ENCODE measurements at places on chromosomes 2 and 18. TPM values are rescaled to one million over a fixed set of nuclear protein-coding genes. Genes with fewer than 3 reads are reported as not detected.

DNA sequence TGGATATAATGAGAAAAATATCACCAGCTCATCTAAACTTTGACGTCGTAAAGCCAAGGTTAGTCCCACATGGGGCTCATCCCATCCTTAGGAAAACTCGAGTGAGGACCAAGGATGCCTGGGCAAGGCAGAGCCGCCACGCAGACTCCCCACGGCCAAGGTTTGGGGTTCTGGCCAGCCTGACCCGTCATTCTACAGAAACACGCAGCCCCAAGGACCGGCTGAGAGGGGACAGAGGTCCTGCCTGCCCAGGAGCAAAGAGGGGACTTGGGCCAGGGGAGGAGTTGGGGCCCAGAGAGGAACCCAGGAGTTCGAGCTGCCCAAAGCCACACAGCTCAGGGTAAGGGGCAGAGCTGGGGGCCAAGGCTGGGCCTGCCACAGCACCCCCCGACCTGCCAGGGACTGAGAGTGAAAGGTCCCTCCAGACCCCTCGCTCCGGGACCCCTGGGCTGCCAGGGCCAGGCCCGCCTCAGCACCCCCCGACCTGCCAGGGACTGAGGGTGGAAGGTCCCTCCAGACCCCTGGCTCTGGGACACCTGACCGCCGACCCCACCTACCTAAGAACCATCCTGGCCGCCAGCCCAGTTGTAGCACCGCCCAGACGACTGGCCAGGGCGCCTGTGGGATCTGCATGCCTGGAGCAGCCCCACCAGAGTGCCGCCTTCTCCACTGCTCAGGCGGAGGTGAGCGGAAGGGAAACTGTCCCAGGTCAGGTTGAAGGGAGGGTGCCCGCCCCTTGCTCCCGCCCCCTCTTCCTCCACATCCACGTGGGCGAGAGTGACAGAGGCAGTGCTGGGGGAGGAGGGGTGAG, at the start of gene PDCD1:
Gene PDCD1, minus strand, starts transcription at position 689 of the 811 bp plus-strand sequence. Its CDS starts 56 bp downstream, at position 633.
- DNase-seq, result no peak

GRCh38 chr18:55696811-55697210, 108.8 kb upstream of the TCF4 start:
- no peak for DNase-seq

- no peak for DNase-seq
Observed at GRCh38 chr2:28036307-28036706, 145.8 kb downstream of the BABAM2 start.

GRCh38 chr2:70468878-70469277, 84.7 kb downstream of the TGFA start:
- DNase-seq, result no peak

GRCh38 chr2:54148391-54148790, 33.0 kb downstream of the ACYP2 start:
- DNase-seq, result no peak

Gene GAL3ST2
- not detected for polyA plus RNA-seq

GRCh38 chr2:8633735-8634313, 48.0 kb upstream of the ID2 start:
- peak; percentile 78 for DNase-seq

DNA sequence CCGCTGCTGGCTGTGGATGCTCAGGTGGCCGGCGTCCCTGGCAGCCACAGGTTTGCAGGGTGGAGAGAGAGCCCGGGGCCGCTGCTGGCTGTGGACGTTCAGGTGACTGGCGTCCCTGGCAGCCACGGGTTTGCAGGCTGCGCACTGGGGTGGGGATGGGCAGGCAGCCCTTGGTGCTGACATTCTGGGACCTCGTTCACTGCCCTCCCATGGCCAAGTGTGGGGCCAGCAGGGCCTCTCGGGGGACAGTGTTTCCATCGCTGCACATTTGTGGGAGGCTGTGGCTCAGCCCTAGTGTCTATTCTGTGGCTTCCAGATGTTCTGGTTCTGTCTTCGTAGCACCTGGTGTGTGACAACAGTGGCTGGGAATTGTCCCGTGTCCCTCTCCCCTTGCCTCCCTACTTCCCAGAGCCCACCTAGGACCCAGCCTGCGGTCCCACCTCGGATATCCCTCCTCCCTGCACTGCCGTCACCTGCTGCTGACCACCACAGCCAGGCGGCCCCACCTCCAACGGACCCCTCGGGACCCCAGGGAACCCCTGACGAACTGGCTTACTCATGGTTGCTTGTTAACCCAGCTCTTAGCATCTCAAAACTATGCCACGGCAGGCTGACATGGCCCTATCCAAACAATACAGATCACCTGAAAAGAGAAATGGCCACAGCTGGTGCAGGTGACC, 915 bp downstream of the CROCC2 start:
- no peak for DNase-seq

Measured in hepatocyte (in vitro differentiated cells).